Islet precursor cell (in vitro differentiated cells): ENCODE measurements at places on chromosomes 1 and 21.

DNA sequence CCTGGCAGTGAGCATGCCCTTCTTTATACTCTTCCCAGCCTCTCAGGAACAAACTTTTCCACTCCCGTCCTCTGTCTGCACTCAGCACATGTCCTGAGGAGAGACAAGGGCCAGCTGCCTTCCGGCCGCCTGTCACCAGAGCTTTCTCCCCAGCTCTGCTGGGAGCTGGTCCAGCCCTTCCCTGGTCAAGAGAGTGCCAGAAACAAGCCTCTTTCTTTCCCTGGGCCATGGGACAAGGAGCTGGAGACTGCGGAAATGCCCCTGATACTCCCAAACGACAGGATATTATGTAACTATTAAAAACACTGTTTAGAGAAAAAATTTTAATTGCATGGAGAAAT, 10.4 kb downstream of the LAMB3 start:
- no peak for DNase-seq

- no peak for DNase-seq
Observed at GRCh38 chr1:208423526-208423925, 179.3 kb upstream of the PLXNA2 start.

- peak; percentile 51 for DNase-seq
Observed at GRCh38 chr1:17878837-17879236, 123.7 kb downstream of the ACTL8 start.

DNA sequence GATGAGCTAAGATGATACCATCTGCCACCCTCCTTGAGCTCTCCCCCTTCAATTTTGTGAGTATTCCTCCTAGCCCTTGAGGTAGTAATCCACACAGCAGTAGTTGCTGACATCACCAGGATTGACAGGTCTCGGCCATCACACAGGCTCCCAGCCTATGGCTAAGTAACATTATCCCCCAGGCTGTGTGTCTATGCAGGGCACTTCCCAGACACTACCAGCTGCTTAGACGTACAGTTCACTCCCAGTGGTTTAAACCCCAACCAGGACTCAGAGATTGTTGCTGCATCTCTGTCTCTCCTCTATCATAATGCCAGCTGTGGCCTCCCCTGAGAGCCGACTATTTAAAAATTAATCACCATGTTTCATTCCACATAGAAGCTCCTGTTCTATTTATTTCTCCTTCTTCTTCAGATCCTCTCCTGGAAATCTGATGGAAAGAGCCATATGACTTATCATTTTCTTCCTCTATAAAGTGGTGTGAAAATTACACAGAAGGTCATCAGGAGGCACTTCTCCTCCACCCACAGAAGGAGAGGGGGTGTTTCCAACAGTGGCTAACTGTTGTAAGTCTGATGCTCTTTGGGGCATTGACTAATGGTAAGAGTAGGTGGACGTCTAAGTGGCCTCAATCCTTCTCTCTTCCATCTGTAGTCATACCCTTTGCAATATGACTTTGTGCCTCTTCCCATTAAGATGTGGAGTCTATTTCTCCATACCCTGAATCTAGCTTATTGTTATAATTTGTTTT, 396.3 kb downstream of the SETD4 start:
- DNase-seq, result no peak

DNA sequence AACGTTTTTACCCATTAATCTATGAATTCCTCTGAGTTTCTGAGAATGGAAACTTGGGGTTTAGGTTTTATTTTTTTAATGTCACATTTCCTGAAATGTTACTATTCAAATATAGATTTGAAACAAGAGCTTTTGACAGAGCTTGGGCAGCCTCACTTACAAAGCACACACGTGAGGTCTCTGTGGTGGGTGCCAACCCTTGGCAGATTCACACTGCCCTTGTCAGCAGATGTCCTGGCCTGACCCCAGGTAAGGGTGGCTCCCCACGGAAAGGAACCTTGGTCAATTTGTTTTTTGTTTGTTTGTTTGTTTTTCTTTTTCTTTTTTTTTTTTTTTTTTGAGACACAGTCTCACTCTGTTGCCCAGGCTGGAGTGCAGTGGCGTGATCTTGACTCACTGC, 53.5 kb downstream of the FAAP20 start:
- DNase-seq, result no peak

DNA sequence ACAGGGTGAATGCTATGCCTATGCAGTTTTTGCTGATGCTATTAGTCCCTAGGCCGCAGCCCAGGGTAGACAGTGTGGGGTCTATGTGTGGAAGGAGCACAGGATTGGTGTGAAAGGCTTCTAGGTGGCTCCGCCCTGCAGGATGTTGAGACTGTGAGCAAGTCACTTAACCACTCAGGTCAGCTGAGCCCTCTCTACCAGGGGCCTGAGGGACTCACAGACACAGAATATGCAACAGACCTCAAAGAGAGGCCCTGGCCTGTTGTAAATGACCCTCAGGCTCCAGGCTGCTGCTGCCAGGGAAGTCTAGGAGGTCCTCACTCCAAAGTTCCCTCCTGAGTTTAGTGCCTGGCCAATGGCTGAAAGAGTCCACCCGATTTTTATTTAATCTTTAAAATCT, 11.0 kb downstream of the NHLH2 start:
- DNase-seq, result peak; percentile 96

DNA sequence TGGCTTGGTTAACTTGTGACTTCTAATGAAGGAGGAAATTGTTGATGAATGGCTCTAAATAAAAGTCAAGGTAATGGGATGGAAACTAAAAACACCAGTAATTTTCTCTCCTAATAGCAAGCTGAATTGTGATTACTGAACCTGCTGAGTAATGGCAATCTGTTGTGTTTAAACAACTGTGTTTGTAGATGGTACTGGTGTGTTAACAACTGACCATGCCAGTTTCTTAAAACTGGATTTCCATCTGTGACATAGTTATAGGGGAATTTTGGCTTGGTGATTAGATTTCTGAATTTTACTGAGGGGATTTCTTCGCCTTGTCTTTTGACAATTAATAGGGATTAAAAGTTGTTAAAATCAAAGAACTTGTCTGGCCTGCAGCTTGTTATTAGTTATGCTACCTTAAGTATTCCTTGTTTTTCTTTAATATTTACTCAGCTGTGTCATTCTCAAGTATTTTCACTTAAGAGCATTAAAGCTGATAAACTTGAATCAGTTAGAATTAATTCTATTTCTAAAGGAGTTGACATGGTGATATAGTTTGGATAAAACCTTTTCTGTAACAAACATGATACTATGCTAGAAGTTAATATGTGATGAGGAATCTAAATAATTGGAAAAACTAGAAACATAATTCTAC, 7.9 kb upstream of the ERO1B start:
- DNase-seq, result no peak

DNA sequence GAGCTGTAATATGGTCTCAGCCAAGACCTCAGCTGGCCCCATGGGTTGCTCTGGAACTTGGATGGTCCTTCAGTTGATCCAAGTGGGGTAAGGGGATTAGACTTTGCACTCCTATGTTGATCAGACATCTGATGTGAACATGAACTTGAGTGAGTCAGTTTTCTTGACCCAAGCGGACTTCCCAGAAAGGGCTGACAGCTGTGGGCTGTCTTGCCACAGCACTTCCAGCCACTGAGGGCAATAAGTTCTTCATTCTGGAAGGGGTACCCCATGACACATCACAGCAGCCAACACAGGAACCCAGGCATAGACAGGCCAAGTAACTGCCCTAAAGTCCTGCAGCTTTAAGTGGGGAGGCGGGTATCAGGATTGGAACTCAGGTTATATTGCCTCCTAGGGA, 93.9 kb upstream of the USP24 start:
- DNase-seq, result no peak

DNA sequence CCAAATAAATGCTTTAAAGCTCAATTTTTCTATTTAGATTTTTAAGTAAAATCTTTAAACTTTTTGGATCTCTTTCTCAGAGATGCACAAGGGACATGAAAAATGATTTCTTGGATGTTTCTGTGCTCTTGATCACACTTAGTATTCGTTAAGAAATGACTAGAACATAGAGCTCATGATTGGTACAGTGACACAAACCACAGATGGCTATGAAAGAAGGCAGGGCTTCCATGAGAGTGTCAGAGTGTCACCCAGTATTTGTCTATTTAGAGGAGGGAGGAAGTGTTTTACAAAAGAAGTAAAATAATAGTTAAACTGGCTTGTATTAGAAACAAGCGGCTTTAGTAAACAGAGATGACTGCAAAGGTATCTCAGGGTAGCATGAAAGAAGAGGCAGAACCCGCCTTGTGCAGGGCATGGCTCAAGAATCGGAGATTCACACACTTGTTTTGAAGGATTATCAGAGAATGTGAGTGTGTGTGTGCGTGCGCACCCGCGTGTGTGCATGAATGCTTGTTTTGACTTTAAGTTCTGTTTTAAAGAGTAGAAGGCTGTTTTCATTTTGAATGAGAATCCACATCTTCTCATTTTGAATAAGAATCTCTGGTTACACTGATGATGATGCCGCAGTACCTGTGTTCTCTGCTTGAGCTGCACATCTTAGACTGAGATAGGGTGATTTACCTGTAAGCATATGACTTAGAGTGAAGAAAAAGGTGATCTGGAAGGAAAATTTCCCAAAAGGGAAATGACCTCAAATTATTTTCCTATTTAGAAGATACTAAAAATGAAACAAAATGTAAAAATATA, 82.1 kb downstream of the VPS26C start:
- DNase-seq, result no peak

GRCh38 chr21:46254208-46254975, 25.8 kb upstream of the LSS start:
- DNase-seq, result no peak

DNA sequence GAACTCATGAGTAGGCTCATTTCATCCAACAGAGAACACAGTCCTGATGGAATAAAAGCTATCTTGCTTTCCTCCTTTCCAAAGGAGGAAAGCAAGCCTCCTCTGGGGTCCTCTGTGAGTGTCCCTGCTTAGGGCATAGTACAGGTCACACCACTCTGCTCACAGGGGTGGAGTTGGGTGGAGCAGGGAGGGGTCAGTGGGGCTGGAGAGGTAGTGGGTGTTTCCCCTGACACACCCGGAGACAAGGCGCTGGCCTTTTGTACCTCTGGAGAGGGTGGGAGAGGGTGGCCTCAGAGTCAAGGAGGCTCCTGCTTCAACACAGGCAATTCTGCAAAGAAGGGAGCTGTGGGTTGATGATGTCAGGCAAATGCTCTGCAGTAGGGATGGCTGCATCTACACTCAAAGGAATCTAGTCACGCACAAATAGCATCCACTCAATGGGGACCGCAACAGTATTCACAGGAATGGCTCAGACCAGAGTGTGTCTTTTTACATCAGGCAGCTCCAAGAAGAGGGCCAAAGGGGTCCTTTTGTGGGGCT, 58.6 kb upstream of the PLXNA2 start:
- DNase-seq, result no peak

GRCh38 chr1:208851366-208851765, 607.2 kb upstream of the PLXNA2 start:
- DNase-seq, result no peak

- no peak for DNase-seq
Observed at GRCh38 chr21:33386222-33386784, 16.9 kb upstream of the IFNGR2 start.

- no peak for DNase-seq
Observed at GRCh38 chr1:174789399-174789798, 210.3 kb upstream of the CACYBP start.

DNA sequence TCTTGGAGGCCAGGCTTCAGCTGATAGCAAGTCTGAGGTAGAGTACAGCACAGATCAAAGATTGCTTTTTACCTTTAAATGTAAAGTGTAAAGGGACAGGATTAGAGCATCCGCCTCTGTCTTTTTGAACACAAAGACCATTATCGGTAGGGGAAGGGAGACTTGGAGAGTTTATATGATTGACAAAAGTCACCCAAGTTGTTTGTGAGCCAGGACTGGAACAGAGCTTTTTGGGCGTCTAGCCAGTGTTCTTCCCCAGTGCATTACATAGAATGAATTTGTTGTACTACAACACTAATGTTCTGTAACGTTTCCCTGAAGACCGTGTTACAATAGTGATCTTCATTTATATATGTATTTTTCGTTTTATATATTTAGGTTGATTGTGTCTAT, 9.3 kb upstream of the PIGC start:
- no peak for DNase-seq

DNA sequence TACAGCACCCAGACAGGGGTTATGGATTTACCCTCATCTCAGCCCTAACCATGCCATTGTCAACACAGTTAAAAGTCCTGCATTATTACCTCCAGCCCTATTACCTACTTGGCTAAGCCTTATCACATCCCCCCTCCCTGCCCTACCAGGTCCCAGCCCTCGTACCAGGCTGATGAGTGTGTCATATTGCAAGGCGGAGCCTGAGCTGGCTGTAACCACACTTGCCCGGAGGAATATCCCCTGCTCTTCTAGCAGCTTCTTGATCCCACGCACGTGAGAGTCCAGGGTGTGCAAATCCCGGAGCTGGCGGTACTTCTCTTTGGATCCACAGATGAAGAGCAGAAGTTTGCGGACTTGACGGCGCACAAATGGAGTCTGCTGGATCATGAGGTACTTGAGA, 87.4 kb downstream of the UBR4 start:
- no peak for DNase-seq

DNA sequence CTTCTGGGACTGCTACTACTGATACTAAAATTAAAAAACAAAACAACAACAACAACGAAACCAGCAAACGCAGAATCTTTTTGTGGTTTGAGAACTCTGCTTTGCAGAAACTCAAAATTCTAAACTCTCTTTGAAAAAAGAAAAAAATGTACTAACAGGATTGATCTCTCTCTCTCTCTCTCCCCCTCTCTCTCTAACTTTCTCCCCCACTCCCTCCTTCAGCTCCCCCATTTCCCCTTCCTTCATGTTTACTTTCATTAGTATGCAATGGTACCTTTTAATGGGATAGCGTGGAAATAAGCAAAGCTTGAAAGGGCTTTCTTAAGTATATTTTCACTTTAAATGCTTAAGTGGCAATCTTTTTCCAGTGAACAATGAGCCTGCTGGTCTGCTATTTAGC, 562.6 kb upstream of the ADGRL2 start:
- DNase-seq, result no peak

- no peak for DNase-seq
Observed at GRCh38 chr1:61904354-61904753, 162.1 kb downstream of the PATJ start.

DNA sequence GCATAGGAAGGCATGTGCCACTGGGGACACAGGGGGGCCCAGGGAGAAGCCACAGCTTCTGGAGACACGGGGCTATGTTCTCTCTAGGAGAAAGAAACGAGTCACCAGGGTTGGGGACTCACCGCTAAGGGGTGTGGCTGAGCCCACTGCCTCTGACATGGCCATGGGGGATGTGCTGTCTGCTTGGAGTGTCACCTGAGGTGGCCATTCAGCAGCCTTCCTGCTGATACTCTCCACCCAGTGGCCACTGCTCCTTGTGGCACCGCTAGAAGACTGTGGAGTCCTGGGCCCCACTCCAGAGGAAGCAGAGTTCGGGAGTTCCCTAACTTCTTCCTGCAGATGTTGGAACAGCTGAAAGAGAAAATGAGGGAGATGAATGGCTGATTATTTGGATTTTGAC, 91.2 kb upstream of the SLC45A1 start:
- no peak for DNase-seq
